Osteoblast (primary cell): ENCODE measurements at places on chromosomes 3 and 15. TPM values are rescaled to one million over a fixed set of nuclear protein-coding genes. Genes with fewer than 3 reads are reported as not detected.

GPR176 gene
- total RNA-seq = 136 and 173 TPM in 2 replicates

NUP210 gene
- under 0.01 TPM in 2 replicates for total RNA-seq

SMCO1 gene
- not detected in 2 replicates for total RNA-seq

APH1B gene
- 17.7 and 21.8 TPM in 2 replicates for total RNA-seq

NOX5 gene
- 0.29 and 0.36 TPM in 2 replicates for total RNA-seq

ETV5 gene
- total RNA-seq = 42.3 and 44.5 TPM in 2 replicates

ECE2 gene
- total RNA-seq = not detected in 2 replicates
